Activated CD8-positive, alpha-beta T cell treated with anti-CD3 and anti-CD28 coated beads, Interleukin-2, amount 10 ng/mL, durations not matched to agents 7 days and 5 days (primary cell): ENCODE measurements at places on chromosomes 12 and 14.

- DNase-seq = no peak
Measured at GRCh38 chr12:115078990-115079389, 395.0 kb upstream of the TBX3 start.

GRCh38 chr12:122072031-122072970, 6.3 kb upstream of the MLXIP start:
- DNase-seq = no peak

DNA sequence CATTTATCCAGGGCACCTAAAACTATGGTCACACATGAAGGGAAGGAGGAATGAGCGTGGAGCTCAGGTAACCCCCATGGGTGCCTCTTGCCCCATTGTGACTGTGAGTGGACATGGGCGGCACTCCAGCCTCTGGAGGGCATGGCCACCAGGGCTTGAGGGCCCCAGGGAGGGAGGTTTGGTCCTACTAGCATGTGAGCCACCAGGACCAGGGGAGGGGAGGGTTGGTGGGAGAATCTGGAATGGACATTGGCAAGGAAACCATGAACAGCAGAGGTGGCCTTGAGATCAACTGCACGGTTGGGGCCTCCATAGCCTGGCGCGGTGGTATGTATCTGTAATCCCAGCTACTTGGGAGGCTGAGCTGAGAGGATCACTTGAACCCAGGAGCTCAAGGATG, 623.6 kb downstream of the AACS start:
- DNase-seq = no peak

DNA sequence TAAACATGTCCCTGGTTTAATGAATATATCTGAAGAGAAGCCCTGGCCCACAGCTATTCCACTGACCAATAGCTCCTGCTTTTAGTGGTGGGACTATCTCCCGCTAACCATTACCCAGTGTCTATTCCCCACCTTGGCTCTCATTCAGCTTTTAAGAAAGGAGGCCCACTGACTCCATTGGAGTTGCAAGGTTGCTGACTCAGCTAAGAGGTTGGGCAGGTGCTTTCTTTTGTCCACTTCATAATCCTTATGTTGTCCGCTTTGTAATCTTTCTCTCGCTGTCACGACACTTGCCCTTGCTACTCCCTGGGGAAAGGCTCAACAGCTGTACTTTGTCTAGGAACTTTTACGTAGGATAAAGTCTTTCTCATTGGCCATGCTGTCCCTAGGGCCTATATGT, 453.4 kb upstream of the CCDC196 start:
- DNase-seq = no peak
